ENCODE measurements at places on chromosomes 2 and 18.

DNA sequence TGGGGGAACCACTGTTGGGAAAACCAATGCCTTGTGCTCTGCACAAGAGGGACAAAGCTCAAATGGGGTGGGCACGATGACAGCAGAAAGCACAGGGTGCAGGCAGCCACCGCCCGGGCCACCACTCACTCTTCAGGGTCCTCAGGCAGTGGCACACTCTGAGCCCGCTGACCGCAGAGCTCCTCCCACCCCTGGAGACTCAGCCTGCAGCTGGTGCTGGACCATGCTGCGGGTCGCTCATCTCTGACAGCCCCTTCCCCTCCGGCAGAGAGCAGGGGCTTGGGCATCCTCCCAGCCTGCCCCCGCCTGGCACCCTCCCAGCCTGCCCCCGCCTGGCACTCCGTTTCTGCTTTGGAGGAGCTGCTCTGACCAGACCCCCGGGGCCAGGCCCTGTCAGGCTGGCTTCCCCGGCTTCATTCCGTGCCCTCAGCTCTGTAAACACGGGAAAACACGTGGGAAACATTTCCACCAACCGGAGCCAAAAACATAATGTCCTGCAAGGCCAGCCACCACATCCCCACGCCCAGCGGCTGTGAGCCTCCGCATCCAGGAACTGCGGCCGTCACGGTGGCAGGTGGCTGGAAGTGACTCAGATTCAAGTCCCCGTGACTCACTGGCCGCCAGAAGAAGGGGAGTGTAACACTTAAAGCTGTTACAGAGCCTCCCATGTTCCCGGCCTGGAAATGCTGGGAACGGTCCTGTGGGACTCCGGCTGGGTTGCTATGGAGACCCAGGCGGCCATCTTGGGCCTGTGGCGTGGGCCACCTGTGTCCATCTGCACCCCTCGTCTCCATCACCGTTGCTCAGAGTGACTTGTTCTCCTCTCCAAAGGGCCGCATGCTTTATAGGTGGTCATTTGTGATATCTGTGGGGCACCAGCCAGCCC, 6.8 kb upstream of the SNED1 start:
- DNase-seq, result peak; percentile 38

- no peak for DNase-seq
Observed at GRCh38 chr2:170087413-170087793, 90.5 kb upstream of the MYO3B start.

DNA sequence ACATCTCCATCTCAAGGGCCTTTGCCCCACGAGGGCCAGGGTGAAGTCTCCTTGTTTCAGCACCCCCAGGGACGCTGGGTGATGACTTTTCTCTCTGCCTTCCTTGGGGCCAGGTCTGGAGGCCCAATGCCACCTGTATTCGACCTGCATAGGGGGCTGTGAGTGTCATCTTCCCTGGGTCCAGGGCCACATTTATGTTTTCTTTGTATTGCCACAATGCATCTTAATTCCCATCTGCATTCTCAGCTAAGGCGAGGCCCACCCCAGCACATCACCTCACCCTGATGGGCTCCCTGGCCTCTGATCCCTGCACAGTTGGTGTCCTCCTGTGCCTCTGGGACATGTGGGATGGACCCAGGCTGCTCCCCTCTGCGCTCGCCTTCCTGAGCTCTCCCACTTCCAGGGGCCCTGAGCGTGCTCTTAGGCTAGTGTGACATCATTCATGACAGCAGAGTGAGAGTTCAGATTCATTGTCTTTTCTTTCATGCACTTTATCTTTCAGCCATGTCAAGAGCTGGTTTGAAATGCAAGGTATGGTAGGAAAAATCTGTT, 122.0 kb upstream of the COPS8 start:
- DNase-seq, result no peak

GRCh38 chr2:9975328-9975727, 23.8 kb downstream of the GRHL1 start:
- no peak for DNase-seq

DNA sequence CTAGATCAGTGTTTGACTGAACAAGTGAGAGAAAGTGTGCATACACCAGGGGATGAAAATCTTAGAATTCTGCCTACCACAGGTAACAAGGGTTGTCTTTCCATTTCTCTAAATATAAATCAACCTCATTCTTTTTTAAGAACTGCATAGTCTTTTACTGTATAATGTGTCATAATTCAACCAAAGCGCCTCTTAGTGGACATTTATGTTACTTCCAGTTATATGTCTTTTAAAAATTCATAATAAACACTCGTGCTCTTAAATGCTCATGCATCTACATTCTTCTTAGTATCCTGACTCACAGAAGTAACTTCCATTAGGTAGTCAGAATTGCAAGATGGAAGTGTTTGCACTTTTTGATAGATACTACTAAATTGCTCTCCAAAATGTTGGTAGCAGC, 76.2 kb downstream of the CHRNA1 start:
- no peak for DNase-seq

- DNase-seq, result no peak
Observed at GRCh38 chr18:48621815-48622555, 83.2 kb downstream of the CTIF start.

- DNase-seq, result no peak
Observed at GRCh38 chr2:10533811-10534321, 85.7 kb upstream of the ODC1 start.

DNA sequence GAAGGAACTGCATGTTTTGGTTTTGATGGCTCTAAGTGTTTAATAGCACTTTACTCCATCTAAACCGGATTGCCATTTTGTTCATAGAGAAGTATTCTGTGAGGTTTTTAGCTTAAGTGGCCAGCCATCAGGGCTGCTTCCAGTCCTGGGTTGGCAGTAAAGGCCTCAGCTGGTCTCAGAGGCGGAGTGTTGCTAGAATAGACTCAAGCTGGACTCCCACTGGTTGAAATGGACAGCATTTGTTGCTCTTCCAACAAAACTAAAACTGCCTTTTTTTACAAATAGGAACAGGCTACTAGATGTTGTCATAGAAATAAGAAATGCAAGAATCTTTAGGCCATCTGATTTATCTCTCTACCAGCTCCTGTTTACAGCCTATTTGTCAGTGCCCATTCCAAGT, 126.4 kb downstream of the MAIP1 start:
- no peak for DNase-seq

GRCh38 chr2:3112131-3112530, 265.5 kb downstream of the EIPR1 start:
- no peak for DNase-seq

DNA sequence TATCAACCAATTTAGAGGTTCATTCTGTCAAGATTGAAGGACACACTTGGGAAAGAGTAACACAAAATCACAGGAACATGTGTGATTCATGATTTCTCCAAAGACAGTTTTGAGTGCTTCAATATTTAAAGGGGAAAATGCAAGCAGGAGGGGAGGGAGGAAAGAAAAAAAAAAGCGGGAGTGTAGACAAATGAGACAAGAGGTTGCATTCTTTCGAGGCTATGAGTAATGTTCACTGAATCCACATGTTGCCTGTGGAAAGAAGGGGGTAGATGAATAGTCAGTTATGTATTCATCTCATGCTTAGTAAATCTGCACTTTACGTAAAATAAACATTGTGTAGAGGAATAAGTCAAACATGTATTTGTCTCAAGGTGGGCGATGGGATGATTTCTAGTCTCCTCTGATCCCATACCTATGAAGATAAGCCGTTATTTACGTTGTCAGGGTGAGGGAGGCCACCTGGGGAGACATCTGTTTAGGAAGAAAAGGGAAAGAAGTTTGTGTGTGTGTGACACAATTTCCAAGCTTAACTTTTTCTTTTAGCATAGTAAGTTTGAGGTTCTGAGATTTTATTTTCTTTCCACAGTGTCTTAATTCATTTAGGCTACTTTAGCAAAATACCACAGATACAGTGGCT, 211.0 kb upstream of the ZC3H15 start:
- DNase-seq, result no peak

- no peak for DNase-seq
Observed at GRCh38 chr2:6556755-6557154, 309.0 kb downstream of the CMPK2 start.

DNA sequence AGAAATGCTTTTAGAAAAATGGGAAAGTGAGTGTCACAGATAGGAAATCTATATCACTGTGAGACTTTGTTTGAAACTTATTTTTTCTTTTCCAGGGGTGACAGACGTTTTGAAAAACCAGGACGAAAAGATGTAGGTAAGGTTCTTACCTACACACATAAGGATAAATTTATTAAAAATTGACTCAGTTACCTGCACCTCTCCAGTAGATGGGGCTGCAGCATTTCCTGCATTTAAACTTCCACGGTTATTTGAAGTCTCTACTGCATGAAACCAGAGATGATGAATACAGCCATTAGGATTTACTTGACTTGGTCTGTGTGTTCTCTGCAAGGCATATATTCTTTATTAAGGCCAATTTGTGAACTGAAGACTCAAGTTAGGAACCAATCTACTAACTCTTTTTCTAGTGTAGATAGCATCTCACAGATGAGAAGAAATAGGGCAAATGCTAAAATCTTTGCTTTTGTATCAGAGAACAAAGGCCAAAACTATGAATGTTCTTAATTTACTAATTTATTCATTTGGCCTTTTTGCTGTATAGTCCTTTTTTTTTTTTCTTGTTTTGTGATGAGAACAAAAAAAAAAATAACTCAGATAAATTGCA, 15.0 kb downstream of the KCNJ13 start:
- peak; percentile 22 for DNase-seq

GRCh38 chr2:199201539-199201938, 256.2 kb downstream of the SATB2 start:
- no peak for DNase-seq

DNA sequence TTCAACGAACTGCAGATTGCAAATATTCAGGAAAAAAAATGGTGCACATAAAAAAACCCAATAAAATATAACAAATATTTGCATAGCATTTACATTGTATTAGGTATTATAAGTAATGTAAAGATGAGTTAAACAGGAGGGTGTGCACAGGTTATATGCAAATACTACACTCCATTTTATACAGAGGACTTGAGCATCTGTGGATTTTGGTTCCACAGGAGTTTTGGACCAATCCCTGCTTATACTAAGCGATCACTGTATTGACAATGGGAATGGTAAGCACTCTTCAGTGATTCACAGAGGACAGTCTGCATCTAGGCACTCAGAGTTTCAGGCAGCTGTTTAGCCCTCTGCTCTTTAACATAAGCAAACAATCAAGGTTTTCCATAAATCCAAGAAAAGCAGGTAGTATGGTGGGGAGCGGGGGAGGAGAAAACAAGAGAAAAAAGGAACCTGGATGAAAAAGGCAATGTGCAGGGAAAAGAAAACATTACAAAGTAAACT, 206.0 kb upstream of the PARD3B start:
- DNase-seq, result peak; percentile 16

- no peak for DNase-seq
Observed at GRCh38 chr2:140307532-140307931, 1527.3 kb upstream of the NXPH2 start.

- DNase-seq, result no peak
Observed at GRCh38 chr2:6856548-6856920, 9.2 kb downstream of the CMPK2 start.

DNA sequence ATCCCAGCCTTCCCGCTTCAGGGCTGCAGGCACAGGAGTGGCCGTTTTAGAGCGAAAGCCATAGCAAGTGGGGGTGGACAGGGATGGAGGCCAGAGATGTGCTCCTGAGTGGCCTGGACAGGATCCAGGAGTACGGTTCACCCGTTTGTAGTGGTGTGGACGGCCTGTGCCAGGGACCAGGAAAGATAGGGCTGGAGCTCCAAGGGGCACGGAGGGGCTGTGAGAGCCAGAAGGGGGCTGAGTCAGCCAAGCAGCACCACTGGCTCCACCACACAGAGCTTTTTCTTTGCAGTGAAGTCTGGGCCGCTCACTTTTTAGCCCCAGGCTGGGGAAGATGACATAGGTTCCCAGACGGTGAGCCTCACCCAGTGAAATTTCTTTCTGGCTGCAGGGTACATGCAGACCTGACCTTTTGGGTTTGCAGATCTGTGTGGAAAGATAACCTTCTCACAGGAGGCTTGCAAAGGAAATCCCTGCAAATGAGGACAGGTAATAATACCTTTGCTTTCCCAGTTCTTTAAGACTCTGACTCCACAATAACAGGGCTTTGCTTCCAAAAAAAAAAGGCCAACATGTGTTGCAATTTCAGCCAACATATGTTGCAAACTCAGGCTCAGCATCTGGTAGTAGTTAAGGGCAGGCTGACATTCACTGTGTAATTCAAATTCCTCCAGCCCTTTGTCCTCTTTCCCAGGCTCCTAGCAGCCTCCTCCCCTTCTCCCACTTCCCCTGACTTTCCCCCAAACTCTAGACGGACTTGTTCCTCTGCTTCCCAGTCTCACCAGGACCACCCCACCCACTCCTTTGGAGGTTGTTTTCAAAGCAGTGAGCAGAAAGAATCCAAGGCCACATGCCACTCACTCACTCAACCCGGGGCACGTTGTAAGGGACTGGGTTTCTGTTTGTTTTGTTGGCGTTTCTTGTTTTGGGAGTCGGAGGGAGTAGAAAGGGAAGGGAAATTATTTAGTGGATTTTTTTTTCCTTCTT, 20.3 kb upstream of the LAPTM4A start:
- DNase-seq, result peak; percentile 60

DNA sequence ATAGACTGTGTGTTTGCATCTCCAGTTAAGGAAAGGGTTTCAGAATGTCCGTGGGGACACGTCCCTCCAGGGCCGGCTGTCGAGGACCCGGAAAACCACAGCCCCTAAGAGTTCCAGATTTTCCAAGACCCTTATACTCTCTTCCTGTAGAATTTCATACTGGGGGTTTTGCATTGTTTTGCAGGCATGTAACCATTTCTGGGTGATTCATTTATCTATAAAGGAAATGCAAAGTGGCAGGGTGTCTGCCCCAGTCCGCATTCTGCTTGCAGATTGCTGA, 8.5 kb downstream of the SP9 start:
- no peak for DNase-seq

- DNase-seq, result no peak
Observed at GRCh38 chr2:8426550-8426949, 255.3 kb upstream of the ID2 start.

GRCh38 chr2:56127463-56128152, 56.2 kb upstream of the CCDC85A start:
- DNase-seq, result no peak

DNA sequence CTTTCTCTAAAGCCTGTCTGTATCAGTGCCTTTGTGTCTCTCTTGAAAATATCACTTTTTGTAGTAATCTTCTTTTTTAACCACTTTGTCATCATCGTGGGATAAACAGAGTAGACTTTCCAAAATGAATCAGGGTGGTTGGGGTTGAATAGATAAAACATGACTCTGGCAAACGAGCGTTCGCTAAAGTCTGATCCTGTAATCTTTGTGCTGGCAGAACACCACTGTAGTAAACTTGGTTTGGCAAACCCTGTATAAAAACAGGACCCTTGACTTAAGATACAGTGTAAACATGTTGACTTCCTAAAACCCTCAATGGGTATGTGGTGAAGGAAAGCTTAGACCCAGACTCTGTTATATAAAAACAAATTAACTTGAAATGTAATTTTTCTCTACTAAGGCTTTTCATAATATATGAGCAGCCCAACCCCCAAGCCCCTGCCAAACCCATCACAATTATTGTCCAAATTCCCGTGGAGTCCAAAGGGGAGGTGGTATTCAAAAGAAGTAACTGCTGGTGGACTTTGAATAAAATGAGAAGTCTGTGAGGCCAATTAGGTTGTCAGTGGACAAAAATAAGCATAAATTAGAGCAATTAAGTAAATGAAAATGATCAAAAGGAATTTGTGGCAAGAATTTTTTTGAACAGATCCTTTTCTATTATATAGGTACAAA, 52.2 kb downstream of the COLEC12 start:
- DNase-seq, result no peak

- no peak for DNase-seq
Observed at GRCh38 chr2:18522484-18523146, 37.8 kb downstream of the RDH14 start.

All from iPS-NIHi11 (cell line).